GM23338 (cell line): ENCODE measurements at places on chromosomes 1 and 21. TPM values are rescaled to one million over a fixed set of nuclear protein-coding genes. Genes with fewer than 3 reads are reported as not detected.

- DNase-seq, result peak; percentile 34
- H3K36me3 ChIP-seq, result no peaks in the 10 kb centered on the region
- no peak overlapping the region for H3K4me3 ChIP-seq
- no peak overlapping the region for H3K27ac ChIP-seq
Observed at GRCh38 chr1:25727635-25728286, 72.2 kb upstream of the SELENON start.

DNA sequence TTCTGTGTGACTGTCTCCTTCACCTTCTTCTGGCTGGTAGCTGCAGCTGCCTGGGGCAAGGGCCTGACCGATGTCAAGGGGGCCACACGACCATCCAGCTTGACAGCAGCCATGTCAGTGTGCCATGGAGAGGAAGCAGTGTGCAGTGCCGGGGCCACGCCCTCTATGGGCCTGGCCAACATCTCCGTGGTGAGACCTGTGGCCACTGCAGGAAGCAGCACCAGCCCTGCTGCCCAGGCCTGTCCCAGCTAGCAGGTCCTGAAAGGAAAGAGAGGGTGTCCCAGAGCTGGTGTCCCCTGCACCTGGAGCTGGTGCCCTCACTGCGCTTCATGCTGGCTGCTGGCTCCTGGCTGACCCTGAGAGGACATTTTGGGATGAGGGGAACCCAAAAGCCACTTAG lies 5.9 kb upstream of the ATXN7L2 start:
- H3K4me3 ChIP-seq, result no peak overlapping the region
- H3K27me3 ChIP-seq, result peaks cover 10% of the 10 kb centered on the region; the same call in 1 of the 2 replicates
- no peak for DNase-seq
- H3K4me1 ChIP-seq, result no peaks in the 10 kb centered on the region; the same call in 1 of the 2 replicates

DNA sequence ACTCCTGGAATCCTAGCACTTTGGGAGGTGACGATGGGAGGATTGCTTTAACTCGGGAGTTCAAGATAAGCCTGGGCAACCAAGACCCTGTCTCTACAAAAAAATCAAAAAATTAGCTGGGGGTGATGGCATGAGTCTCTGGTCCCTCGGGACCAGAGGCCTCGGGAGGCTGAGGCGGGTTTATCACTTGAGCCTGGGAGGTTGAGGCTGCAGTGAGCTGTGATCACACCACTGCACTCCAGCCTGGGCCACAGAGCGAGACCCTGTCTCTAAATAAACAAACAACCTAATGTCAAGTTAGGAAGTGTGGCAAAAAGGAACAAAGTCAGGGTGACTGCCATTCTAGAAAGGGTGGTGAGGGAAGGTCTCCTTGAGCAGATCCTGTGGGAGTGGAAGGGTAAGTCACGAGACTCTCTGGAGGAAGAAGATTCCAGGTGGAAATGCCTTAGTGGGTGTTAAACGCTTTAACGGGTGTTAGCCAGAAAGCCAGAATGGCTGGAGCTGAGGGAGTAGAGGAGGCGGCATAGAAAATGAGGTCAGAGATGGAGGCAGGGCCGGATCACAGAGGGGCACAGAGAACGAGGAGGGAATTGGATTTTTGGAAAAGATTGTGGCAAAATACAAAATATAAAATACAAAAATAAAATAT lies 62.2 kb upstream of the ATP5PO start:
- no peak overlapping the region for H3K4me3 ChIP-seq
- no peaks in the 10 kb centered on the region for H3K36me3 ChIP-seq
- no peak for DNase-seq
- H3K4me1 ChIP-seq, result peaks cover 20% of the 10 kb centered on the region
- no peaks in the 10 kb centered on the region for H3K27me3 ChIP-seq

DNA sequence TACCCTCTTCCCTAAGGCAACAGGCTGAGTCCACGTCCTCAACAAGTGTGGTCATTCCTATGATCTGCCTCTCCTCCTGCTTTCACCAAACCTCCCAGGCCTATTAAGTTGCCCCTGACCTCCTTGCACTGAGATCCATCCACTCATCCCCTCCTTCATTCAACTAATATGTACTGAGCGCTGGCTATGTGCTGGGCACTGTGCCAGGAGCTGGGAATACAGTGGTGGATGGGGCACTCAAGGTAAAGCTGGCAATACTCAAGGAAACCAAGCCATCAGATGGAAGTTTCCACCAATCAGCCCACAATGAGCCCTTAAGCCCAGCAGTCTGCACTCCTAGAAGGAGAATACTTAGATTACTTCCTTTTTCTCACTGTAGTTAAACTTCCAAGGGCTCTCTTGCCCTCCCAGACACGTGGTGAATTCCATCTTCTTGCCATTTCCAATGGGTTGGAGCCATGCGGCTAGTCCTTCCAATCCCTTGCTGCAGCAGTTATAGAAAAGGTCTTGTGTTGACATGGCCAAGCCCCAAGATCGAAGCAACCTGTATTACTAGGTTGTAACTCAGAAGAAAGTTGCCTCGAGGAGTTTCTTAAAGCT lies 279.9 kb upstream of the RUNX1 start:
- no peak for DNase-seq
- no peak overlapping the region for H3K27ac ChIP-seq
- no peaks in the 10 kb centered on the region for H3K4me1 ChIP-seq
- H3K4me3 ChIP-seq, result no peak overlapping the region

DNA sequence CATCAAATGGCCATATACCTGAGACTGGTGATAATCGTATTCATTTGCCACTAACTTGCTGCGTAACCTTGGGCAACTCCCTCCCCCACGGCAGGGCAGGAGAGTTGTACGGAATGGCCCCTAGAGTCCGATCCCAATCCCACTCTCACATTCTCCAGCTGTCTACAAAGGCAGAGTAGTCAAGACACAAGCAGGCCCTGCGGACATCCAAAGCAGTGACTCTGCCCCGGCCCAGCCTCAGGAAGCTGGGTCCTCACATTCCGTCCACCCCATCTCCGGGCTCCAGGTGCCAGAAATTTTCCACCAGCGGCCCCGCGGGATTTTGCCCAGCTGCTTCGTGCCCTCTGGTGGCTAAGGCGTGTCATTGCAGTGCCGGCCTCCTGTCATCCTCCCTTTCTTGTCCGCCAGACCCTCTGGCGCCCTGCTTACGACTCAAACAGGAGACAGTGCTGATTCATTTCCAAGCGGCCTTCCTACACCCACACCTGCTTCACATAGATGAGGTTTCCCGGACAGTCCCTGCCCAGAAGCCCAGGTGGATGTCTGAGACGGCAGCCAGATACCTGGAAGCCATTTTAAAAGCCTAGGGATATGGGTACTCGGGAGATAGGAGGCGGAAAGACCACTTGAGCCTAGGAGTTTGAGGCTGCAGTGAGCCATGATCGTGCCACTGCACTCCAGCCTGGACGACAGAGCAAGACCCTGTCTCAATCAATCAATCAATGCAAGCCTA lies 2.9 kb upstream of the S100A2 start:
- no peaks in the 10 kb centered on the region for H3K27me3 ChIP-seq
- peak overlapping the region; percentile 70; the same call in 1 of the 2 replicates for H3K27ac ChIP-seq
- H3K36me3 ChIP-seq, result no peaks in the 10 kb centered on the region
- H3K4me3 ChIP-seq, result peak overlapping the region; percentile 34; the same call in 1 of the 2 replicates
- H3K4me1 ChIP-seq, result peaks cover 18% of the 10 kb centered on the region
- peak; percentile 97 for DNase-seq

GRCh38 chr1:11622398-11622797 lies 31.8 kb downstream of the FBXO2 start:
- no peaks in the 10 kb centered on the region for H3K4me1 ChIP-seq
- no peak overlapping the region for H3K4me3 ChIP-seq
- no peak overlapping the region for H3K27ac ChIP-seq
- no peak for DNase-seq
- no peaks in the 10 kb centered on the region for H3K36me3 ChIP-seq

DNA sequence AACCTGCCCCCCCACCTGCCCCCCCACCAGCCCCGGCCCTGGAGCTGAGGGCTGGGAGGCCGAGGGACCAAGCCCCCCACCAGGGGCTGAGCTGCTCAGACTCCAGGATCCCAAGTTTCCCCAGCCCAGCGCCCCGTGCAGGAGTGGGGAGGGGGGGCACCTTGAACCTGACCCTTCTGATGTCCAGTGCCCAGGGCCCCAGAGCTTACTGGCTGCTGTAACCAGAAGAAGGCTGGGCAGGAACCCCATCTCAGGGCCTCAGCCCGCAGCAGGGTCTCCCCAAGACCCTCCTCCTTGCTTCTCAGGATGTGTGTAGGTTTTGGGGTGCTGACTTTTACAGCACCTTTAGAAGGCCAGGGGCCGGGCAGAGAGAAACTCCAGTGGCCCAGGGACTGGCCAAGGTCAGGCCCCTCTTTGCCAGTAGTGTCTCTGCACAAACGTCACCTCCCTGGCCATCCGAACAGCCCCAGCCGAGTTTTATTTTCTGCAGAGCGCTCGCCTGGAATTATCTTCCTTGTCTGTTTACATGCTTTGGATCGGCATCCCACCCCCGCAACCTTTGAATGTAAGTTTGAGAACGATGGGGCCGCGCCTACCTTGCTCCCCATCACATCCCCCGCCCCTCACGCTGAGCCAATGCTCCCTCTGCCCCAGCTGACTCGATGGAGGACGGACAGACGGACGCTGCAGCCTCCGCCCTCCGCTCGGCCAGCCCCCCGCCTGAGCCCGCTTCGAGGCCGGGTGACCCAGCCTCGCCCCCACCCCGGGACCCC lies 70.1 kb upstream of the CASZ1 start:
- H3K27me3 ChIP-seq, result peaks cover 29% of the 10 kb centered on the region
- H3K4me1 ChIP-seq, result peaks cover 33% of the 10 kb centered on the region
- DNase-seq, result peak; percentile 81

GRCh38 chr1:203512848-203513584 lies 19.1 kb downstream of the OPTC start:
- H3K27me3 ChIP-seq, result peaks cover 60% of the 10 kb centered on the region
- no peaks in the 10 kb centered on the region for H3K36me3 ChIP-seq
- peaks cover 47% of the 10 kb centered on the region for H3K4me1 ChIP-seq
- DNase-seq, result no peak
- peak overlapping the region; percentile 43 for H3K4me3 ChIP-seq

DNA sequence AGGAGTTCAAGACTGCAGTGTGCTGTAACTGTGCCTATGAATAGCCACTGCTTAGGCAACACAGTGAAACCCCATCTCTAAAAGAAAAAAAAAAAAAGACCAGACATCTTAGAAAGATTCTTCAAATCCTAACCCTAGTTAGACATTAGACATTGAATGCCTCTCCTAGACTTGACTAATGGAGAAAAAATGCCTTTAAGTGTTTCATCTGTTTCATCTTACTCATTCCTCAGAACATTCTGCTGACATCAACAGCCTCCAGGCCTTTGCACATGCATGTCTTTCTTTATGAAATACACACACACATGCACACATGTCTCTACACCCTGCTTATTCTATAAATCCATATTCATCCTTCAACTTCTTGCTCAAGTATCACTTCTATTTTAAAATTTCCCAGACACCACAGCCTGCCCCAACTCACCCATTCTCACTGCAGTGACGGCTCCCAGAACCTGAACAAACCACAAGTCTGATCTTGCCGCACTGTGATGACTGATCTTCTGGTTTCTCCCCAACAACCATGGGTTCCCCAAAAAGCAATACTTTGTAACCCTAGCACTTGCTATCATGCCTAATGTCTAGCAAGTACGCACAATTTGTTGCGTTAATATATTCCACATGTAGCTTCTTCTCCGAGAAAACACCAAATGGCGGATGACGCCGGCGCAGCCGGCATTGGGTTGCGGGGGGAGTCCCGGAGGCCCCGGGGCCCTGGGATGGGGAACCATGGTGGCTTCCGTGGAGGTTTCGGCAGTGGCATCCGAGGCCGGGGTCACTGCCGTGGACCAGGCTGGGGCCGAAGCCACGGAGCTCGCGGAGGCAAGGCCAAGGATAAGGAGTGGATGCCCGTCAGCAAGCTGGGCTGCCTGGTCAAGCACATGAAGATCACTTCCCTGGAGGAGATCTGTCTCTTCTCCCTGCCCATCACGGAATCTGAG lies 37.4 kb downstream of the LRRC52 start:
- no peak for DNase-seq
- no peaks in the 10 kb centered on the region for H3K27me3 ChIP-seq
- H3K4me1 ChIP-seq, result peaks cover 3% of the 10 kb centered on the region
- no peak overlapping the region for H3K27ac ChIP-seq
- no peaks in the 10 kb centered on the region for H3K36me3 ChIP-seq

DNA sequence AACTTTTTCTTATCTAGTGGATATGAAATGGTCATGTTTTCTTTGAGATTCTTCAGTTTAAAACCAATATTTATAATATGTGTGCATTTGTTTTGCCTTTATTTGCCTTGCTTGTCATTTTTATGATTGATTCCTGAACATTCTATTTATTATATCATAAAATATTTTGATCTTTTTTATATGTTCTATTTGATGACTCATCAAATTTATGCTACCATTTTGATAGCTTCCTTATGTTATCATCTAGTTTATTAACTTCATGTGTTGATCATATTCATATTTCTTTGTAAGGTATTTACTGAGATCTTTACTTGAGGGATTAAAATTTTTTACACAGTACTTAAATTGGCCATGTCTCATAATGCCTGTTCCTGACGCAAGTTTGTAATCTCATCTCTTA lies 1650.0 kb downstream of the AMY1C start:
- H3K4me1 ChIP-seq, result no peaks in the 10 kb centered on the region
- H3K36me3 ChIP-seq, result no peaks in the 10 kb centered on the region
- no peak for DNase-seq
- H3K27ac ChIP-seq, result no peak overlapping the region
- no peaks in the 10 kb centered on the region for H3K27me3 ChIP-seq

GRCh38 chr1:6727535-6727934 lies 25.9 kb upstream of the DNAJC11 start:
- no peak overlapping the region for H3K27ac ChIP-seq
- no peaks in the 10 kb centered on the region for H3K27me3 ChIP-seq
- peak; percentile 92 for DNase-seq
- H3K4me3 ChIP-seq, result no peak overlapping the region

GRCh38 chr1:83849191-83850061 lies 149.5 kb downstream of the TTLL7 start:
- H3K27ac ChIP-seq, result no peak overlapping the region
- no peak for DNase-seq
- H3K27me3 ChIP-seq, result no peaks in the 10 kb centered on the region
- no peaks in the 10 kb centered on the region for H3K4me1 ChIP-seq
- H3K4me3 ChIP-seq, result no peak overlapping the region
- no peaks in the 10 kb centered on the region for H3K36me3 ChIP-seq

DNA sequence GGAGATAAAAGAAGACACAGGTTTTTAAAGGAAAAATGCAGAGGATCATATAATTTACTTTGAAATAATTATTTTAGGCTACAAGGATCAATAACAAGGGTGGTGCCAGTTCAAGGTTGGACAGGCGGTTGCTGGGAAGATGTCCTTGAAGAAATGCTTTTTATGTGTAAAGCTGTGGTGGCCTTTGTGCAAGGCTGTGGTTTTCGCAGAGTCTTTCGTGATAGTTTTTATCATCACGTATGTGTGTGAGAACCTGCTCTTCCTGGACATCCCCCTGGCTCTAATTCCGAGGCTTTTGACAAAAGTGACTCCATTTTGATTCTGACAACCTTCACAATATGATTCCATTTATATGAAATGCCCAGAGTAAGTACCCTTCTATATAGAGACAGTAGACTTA lies 85.8 kb upstream of the COG2 start:
- no peaks in the 10 kb centered on the region for H3K36me3 ChIP-seq
- DNase-seq, result no peak
- no peak overlapping the region for H3K4me3 ChIP-seq
- no peak overlapping the region for H3K27ac ChIP-seq
- no peaks in the 10 kb centered on the region for H3K4me1 ChIP-seq

GRCh38 chr1:39086865-39087409 lies 60.8 kb downstream of the NDUFS5 start:
- H3K36me3 ChIP-seq, result no peaks in the 10 kb centered on the region
- H3K27ac ChIP-seq, result no peak overlapping the region
- no peak overlapping the region for H3K4me3 ChIP-seq

The GPA33 gene
- 0.09 and 0.10 TPM in 2 replicates for polyA plus RNA-seq

The SPOCD1 gene
- 0.68 and 0.73 TPM in 2 replicates for polyA plus RNA-seq

The LCE2B gene
- polyA plus RNA-seq, result not detected in 2 replicates

The PEAR1 gene
- 0.10 and 0.47 TPM in 2 replicates for polyA plus RNA-seq

The BARHL2 gene
- not detected in 2 replicates for polyA plus RNA-seq

The TAL1 gene
- polyA plus RNA-seq, result not detected in 2 replicates

The CD5L gene
- polyA plus RNA-seq, result not detected in 2 replicates
